Fibroblast of skin of scalp (primary cell): ENCODE measurements at places on chromosomes 1 and 21.

- peak; percentile 98 for DNase-seq
Observed at GRCh38 chr21:46079352-46080170, 18.4 kb upstream of the COL6A2 start.

- peak; percentile 31 for DNase-seq
Observed at GRCh38 chr1:174726167-174726879, 273.4 kb upstream of the CACYBP start.

DNA sequence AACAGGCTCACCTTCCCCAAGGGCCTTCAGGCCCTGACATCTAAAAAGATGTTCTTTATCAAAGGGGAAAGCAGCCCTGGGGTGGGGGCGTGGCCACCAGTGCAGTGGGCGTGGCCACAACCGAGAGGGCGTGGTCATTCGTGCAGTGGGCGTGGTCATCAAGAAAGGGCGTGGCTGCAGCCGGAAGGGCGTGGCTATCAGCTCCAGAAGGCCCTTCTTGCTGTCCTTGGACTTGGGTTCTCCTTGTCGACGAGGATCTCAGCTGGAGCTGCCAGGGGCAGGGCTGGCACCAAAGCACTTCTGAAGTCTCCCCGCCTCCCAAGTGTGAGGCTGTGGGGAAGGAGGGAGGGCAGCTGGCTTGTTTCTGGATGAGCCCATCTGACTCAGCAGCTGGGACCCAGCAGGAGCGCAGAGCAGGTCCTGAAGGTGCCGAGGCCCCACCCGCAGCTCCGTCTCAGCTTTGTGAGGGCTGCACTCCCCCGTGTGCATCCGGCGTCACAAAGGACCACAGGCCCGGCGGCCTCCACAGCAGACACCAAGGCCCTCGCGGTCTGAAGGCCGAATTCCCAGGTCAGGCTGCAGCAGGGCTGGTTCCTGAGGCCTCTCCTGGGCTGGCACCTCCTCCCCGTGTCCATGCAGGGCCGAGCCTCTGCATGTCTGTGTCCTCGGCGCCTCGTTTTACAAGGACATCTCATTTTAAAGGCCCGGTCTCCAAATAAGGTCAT lies 12.8 kb downstream of the PDE9A start:
- DNase-seq: no peak

DNA sequence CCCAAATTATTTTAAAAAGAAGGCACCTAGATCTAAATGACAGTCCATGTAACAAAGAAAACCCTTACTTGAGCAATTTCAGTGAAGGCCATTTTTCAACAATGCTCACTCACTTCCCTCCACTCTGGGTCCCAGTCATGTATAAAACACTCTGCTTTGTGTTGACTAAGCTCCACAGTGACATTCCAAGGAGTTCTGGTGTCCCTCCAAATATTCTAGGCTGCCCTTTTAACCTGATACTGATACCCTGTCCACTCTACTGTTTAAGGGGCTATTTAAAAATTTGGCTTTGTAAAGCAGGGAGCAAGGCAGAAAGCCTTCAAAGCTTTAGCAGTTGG lies 73.6 kb downstream of the GNG12 start:
- peak; percentile 45 for DNase-seq

GRCh38 chr1:15975358-15975804 lies 520 bp downstream of the ZBTB17 start:
- DNase-seq: peak; percentile 66

DNA sequence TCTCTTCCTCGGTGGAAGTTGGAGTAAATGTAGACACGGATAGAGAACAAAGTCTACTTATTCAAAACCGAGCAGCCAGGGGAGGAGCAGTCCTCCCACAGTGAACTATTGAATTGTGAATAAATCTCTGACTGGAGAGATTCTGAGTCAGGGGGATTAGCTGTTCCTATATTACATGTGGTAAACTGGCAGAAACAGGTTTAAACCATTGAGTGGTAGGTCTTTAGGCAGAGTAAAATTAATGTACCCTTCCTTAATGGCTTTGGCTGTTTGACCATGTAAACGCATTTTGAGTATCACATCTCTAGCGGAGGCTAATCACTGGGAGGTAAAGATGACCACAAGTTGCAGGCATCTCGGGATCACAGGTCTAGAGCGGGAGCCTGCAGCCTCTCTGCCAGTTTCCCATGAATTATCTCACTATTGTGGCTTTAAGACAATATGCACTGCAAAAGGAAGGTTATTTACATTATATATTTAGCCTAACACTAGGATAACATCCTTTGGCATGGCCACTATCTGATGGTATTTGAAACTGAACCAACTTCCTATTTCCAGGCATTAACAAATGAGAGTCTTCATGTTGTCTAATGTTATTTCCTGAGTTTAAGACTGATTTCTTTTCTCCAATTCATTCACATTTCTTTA lies 7.9 kb upstream of the DISC1 start:
- DNase-seq: no peak

DNA sequence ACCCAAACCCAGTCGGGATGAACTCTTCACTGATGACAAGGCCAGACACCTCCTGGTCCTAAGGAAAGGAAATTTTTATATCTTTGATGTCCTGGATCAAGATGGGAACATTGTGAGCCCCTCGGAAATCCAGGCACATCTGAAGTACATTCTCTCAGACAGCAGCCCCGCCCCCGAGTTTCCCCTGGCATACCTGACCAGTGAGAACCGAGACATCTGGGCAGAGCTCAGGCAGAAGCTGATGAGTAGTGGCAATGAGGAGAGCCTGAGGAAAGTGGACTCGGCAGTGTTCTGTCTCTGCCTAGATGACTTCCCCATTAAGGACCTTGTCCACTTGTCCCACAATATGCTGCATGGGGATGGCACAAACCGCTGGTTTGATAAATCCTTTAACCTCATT lies 10.1 kb downstream of the CZIB start:
- DNase-seq: no peak

GRCh38 chr1:232293361-232293760 lies 336.6 kb downstream of the SIPA1L2 start:
- DNase-seq: no peak

GRCh38 chr1:173580658-173581057 lies 22.2 kb downstream of the SLC9C2 start:
- DNase-seq: no peak

- DNase-seq: peak; percentile 69
Observed at GRCh38 chr1:219798283-219799030, 129.9 kb downstream of the SLC30A10 start.

DNA sequence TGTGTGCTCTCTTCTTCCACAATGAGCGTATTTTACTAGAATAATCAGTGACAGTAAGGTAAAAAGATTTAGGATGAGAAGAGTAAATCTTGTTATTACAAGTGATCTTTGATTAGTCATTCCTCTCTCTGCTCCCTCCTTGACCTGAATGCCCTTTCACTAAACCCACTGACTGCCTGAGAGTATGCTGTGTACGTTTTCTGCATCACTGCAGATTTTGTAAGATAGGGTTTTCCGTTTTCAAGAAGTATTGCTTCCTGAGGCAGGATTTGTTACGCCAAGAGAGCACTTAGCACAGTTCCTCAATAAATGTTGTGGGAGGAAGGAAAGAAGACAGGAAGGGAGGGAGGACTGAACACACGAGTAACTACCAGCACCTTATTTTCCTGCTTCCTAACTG lies 7.7 kb upstream of the LAMB3 start:
- no peak for DNase-seq

GRCh38 chr21:43373362-43374227 lies 53.3 kb downstream of the SIK1 start:
- DNase-seq: no peak

DNA sequence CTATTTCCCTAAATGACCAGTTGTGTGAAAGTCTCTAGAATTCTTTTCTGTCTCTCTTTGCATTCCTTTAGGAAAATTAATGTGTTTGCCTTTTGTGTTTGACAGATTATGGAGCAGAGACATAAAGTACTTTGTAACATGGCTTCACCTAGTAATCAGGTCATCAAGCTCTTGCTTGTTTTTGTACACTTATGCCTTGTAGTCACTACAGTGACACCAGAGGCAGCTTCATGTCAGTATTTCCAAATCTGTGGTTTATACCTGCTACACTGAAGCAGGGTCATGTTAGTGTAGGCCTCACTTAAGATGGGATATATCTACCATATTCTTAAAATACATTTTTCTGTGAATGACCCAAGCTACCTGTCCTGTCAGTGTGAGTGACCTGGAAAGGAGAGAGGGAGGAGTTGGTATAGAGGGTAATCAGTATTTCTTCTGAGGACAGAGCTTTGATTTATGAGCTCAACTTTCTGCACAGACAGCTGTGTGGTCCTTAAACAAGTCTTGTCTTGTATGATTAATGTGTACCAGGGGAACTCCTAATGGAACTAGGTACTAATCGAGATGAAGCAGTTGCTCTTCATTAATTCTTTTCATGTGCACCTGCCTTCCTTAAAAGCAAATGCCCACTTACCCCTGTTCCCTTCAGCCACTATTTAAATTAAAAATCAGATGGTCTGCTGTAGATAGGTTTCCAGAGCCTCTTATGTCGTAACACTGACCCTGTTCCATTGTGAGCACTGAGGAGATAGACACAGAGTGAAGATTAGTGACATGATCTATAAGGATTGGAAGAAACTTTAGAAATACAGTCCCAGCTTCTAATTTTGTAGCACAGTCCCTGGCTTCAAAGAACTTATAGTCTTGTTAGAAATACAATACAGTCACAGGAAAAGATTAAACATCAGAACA lies 45.7 kb downstream of the MACO1 start:
- DNase-seq: no peak

- DNase-seq: no peak
Observed at GRCh38 chr1:101060992-101061391, 35.4 kb upstream of the DPH5 start.

DNA sequence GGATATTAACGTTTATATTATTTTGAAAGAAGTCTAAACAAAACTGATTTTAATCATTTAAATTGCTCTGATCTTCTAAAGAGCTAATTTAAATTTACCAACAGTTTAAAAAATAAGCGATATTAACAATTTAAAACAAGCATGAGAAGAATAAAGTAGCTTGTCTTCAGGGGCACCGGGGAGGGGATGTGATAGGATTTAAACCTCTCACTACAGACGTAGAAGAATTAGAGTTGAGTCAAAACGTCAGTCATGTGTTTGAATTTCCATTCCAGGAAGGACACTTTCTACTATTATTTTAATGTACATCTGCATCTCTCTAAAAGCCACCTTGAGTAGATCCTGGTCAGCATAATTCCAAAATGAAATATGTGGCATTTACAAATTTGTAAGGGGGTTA lies 58.2 kb upstream of the TPTE start:
- no peak for DNase-seq

- DNase-seq: no peak
Observed at GRCh38 chr1:174174461-174175329, 15.4 kb downstream of the RABGAP1L start.

- peak; percentile 80 for DNase-seq
Observed at GRCh38 chr1:9294910-9295636, 2.4 kb downstream of the SPSB1 start.

GRCh38 chr1:238951809-238952208 lies 434.6 kb upstream of the CHRM3 start:
- peak; percentile 53 for DNase-seq

- no peak for DNase-seq
Observed at GRCh38 chr1:189868021-189868420, 609.6 kb downstream of the BRINP3 start.

- DNase-seq: peak; percentile 81
Observed at GRCh38 chr1:45014321-45015028, 2.4 kb downstream of the UROD start.

DNA sequence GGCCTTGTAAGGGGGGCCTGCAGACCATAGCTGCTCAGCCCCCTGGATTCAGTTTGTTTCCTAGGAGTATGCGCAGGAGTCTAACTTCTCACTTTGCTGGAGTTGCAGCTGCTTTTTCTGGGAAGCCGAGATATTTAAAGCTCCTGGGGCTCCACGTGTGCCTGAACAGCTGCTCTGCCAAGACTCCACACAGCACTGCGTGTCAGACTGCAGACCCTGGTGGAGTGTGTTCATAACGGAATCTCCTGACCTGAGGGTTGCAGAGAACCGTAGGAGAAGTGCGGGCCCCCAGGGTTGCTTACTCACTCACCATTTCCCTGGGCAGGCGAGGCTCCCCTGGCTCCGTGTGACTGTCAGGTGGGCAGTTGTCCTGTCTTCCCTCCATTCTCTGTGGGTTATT lies 474.3 kb upstream of the TMPRSS15 start:
- no peak for DNase-seq

DNA sequence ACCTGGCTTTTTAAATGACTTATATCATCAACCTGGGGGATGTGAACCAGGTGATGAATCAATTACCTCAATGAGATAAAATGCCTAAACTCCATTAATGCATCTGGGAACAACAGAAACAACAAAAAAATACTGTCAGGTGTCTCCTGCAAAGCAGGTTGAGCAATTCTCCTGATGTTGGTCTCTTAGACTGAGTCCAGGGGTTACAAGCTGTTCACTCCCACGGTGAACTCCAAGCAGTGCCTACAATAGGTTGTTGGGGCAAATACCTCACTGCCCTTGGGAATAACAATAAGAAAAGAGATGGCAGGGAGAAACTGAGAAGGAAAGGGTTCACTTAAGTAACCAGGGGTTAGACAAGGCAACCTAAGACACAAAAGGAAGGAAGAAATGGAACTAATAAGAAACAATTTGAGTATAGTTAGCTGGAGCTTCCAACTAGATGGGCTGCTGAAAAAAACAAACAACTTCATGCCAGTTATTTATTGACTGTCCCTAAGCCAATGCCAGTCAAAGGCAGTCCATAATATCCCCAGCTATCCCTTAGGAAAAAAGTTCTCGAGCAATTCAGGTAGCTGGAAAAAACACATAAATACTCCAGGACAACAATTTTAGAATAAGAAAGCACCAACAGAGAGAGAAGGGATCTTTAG lies 97.6 kb upstream of the MAGI3 start:
- DNase-seq: no peak

- no peak for DNase-seq
Observed at GRCh38 chr1:202038688-202039346, 28.4 kb downstream of the ELF3 start.

GRCh38 chr1:44030605-44031251 lies 534 bp downstream of the SLC6A9 start:
- peak; percentile 42 for DNase-seq

DNA sequence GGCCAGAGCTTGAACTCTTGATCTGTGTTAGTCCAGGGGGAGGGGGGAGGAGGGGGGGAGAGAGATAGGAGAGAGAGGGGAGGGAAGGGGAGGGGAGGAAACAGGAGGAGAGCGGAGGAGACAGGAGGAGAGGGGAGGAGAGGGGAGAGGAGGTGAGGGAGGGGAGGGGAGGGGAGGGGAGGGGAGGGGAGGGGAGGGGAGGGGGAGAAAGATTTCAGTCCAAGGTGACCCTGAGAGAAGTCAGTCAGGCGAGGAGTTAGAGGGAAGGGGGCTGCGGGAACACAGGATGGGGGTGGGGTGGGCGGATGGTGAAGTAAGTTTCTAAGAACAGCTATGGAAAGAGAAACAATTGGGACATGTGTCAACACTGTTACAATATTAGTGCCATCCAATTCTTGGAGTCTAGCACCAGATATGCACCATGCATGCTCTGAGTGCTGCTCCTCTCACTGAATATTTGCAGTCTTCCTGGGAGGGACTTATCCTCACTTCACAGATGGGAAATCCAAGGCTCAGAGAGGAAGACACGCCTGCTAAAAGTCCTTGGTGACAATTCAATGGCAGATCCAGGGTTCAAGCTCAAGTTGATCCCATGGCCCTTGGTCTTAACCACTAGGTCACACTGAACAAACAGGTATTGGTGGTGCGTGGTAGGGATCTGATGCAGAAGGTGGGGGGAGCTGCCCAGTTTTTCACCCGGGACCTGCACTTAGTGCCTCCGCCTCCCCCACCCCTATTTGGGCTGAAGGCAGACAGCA lies 42.5 kb upstream of the ECE1 start:
- DNase-seq: no peak

GRCh38 chr21:37886120-37886519 lies 30.1 kb downstream of the KCNJ6 start:
- no peak for DNase-seq

GRCh38 chr1:238895911-238896310 lies 490.5 kb upstream of the CHRM3 start:
- DNase-seq: no peak
